Body of pancreas (tissue), 4 donors: ENCODE measurements at places on chromosomes 2 and 18. TPM values are rescaled to one million over a fixed set of nuclear protein-coding genes. Genes with fewer than 3 reads are reported as not detected.

DNA sequence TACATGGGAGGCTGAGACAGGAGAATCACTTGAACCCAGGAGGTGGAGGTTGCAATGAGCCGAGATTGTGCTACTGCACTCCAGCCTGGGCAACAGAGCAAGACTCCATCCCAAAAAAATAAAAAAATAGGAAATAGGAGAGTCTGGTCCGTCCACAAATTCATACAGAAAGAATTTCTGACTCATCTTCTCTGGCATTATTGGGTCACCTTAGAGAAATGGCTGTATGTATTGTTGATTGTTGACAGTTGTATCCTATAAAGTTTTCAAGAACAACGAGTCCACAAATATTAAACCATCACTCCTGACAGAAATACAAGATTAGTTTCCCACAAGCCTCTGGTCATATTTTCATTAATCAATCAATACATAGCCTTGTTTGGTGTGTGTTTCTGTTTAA, 20.4 kb downstream of the RBM43 start:
- no peak overlapping the region for H3K27ac ChIP-seq
- H3K27me3 ChIP-seq, result no peaks in the 10 kb centered on the region
- H3K36me3 ChIP-seq, result no peaks in the 10 kb centered on the region
- no peaks in the 10 kb centered on the region for H3K4me1 ChIP-seq
- no peak for DNase-seq

DNA sequence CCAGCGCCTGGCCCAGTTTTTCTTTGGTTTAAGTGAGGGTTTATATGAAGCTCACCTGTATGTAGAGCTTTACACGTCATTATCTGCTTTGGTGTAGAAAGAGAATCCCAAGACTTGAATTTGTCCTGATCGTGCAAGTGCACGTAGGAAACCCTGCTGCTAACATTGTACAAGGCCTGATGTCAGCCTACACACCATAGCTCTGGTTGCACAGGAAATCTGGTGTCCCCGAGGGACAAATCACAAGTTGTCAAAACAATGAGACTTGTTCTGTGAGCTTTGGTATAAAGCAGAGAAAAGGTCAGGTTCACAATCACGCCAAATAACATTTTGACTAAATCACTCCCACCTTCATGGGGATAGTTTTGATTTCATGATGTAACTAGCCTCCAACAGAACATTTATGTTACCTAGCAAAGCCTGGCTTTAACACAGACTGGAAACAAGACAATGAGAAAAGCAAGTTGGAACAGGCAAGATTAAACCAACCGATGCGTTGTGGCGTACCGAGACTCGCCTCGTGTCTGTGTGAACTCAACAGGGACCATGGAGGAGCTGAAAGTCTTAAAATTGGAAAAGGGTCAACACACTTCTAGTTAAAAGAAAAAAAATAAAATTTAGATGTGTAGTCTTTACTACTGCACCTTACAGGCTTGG, 41.4 kb downstream of the ZAP70 start:
- H3K27me3 ChIP-seq, result no peaks in the 10 kb centered on the region
- H3K4me3 ChIP-seq, result no peak overlapping the region
- no peak for DNase-seq

GRCh38 chr2:240308111-240308651, 127.3 kb upstream of the GPC1 start:
- H3K4me3 ChIP-seq, result no peak overlapping the region
- H3K27me3 ChIP-seq, result no peaks in the 10 kb centered on the region
- no peak for DNase-seq
- no peaks in the 10 kb centered on the region for H3K36me3 ChIP-seq

GRCh38 chr2:119015845-119016244, 73.9 kb downstream of the MARCO start:
- no peaks in the 10 kb centered on the region for H3K27me3 ChIP-seq
- peaks cover 7% of the 10 kb centered on the region for H3K4me1 ChIP-seq
- H3K36me3 ChIP-seq, result no peaks in the 10 kb centered on the region
- DNase-seq, result no peak
- H3K27ac ChIP-seq, result no peak overlapping the region
- no peak overlapping the region for H3K4me3 ChIP-seq

DNA sequence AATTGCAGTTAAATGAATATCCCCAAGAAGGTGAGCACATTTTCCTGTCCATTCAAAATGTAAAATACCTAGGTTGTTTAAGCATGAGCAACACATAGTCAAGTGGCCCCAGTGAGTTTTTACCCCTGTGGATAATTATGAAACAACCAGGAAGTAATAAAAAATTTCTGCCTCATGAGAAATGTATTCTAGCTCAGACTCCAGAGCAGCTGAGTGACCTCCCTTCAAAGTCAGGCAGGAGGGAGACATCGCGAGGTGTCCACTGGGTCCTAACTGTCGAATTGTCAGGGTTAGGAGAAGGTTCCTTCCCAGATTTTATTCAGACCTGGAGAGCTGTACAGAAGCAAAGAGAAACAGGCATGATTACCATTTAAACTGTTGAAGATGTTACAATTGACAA, 416.6 kb upstream of the SMIM21 start:
- H3K4me1 ChIP-seq, result no peaks in the 10 kb centered on the region
- H3K27ac ChIP-seq, result no peak overlapping the region

DNA sequence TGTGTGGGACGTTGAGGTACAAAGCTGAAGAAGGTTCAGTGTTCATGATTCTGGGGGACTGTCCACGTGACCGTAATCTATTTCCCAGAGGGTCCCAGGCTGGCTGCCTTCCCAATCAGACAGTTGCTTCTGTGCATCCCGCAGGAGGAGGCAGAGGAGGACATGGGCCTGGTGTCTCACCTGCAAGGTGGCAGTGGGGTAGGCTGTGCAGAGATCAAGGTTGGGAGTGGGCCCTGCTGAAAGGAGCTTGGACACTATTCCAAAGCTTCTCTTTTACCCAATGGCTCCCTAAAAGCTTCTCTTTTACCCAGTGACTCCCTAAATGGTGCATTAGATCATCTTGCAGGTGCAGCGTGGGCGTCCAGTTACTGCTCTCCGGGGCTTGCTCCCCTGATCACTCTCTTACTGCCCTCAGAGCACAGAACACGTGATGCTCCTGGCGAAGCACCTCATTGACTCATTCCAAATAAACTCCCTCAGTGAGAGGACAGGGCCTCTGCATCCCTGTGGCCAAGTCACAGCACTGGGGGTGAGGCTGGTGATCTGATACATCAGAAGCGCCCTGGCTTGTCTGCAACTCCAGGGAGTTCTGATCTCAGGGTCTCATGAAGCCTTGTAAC, 41.5 kb downstream of the RNF144A start:
- no peak overlapping the region for H3K4me3 ChIP-seq
- peaks cover 41% of the 10 kb centered on the region for H3K4me1 ChIP-seq
- H3K27me3 ChIP-seq, result no peaks in the 10 kb centered on the region
- H3K36me3 ChIP-seq, result no peaks in the 10 kb centered on the region
- DNase-seq, result no peak
- H3K27ac ChIP-seq, result peak overlapping the region; percentile 68

DNA sequence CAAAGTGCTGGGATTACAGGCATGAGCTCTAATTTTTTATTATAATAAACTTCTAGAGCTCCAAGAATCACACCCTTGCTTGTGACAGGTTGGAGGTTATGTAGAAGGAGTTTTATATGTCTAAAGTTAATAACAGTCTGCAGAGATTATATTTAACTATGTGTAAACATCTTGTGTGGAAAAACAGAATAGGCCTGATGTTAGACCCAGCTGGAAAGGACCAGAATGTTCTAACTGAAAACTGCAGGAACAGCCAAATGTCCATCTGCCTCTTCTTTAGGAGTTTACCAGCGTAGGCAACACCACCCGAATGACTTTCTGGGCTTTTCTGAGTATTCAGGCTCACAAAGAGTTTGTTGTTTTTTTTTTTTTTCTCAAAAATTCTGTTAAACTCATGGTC, 67.1 kb upstream of the CDCA7 start:
- no peaks in the 10 kb centered on the region for H3K36me3 ChIP-seq
- no peak overlapping the region for H3K27ac ChIP-seq
- no peak overlapping the region for H3K4me3 ChIP-seq
- DNase-seq, result no peak
- H3K27me3 ChIP-seq, result no peaks in the 10 kb centered on the region

- no peak overlapping the region for H3K4me3 ChIP-seq
- no peak for DNase-seq
- H3K4me1 ChIP-seq, result peaks cover 7% of the 10 kb centered on the region
- H3K36me3 ChIP-seq, result no peaks in the 10 kb centered on the region
These were observed 296.5 kb downstream of the DCC start for GRCh38 chr18:52636536-52636935.

SP3 gene
- total RNA-seq, result 41.0 TPM

GREB1L gene
- total RNA-seq, result 3.0 TPM

PJVK gene
- 4.2 TPM for total RNA-seq

QPCT gene
- 3.4 TPM for total RNA-seq

DNA sequence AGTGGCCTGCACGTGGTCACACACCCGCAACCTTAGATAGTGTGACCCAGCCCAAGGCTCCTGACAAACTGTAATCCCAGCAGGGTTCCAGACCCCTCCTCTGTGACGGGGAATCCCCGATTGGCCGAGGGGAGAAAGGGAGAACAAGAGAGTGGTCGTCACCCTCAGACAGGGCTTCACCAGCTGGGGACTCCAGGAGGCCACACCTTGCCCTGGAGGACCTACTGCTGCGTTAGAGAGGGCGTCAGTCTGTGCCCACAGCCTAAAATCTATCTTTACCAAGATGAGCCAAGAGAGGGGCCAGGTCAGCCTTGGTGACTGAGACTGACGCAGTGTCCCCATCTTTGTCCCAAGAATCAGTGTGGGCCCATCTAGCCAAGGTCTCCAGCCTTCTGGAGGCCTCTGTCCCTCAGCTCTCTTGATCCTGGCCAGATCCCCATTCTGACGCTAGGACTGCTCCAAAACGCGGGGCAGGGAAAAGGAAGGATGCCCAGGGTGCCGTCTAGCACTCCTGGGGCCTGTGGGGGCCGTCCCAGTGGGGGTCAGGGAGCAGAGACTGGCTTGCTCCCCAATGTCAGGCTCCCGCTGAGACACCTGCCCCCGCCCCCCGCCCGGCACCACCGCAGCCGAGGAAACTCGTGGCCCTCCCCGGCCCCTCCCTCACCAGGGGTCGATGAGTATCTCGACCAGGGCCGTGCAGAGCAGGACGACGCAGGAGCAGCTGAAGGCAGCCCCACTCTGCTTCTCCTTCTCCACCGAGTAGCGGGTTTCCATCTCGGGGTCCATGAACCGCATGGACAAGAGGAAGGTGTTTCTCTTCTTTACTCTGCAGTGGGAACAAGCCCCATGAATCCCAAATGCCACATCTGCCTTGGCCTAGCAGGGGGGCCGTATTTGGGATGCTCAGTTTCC, 40.9 kb downstream of the CENPO start:
- H3K4me3 ChIP-seq, result no peak overlapping the region
- DNase-seq, result no peak
- no peak overlapping the region for H3K27ac ChIP-seq
- no peaks in the 10 kb centered on the region for H3K36me3 ChIP-seq
- no peaks in the 10 kb centered on the region for H3K27me3 ChIP-seq
- peaks cover 4% of the 10 kb centered on the region for H3K4me1 ChIP-seq

DNA sequence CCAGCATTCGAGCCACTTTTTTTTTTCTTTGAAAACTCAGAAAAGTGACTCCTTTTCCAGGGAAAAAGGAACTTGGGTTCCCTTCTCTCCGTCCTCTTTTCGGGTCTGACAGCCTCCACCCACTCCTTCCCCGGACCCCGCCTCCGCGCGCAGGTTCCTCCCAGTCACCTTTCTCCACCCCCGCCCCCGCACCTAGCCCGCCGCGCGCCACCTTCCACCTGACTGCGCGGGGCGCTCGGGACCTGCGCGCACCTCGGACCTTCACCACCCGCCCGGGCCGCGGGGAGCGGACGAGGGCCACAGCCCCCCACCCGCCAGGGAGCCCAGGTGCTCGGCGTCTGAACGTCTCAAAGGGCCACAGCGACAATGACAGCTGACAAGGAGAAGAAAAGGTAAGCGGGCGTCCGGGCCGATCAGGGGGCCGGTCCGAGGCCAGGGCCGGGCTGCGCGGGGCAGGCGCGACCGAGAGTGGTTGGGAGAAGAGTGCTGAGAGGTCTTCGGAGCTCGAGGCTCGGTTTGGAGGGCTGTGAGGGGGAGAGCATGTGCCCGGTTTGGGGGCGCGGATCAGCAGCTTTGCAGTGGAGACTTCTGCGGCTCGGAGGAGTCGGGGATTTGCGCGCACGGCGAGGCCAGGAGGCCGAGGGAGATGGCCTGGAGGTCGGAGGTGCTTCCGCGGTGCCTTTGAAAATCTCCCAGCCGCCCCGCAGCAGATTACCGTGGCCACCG, 502 bp downstream of the EPAS1 start:
- no peaks in the 10 kb centered on the region for H3K36me3 ChIP-seq
- H3K27me3 ChIP-seq, result no peaks in the 10 kb centered on the region
- DNase-seq, result peak; percentile 93
- peak overlapping the region; percentile 70 for H3K4me3 ChIP-seq
- H3K27ac ChIP-seq, result peak overlapping the region; percentile 95

ST8SIA5 gene
- under 0.01 TPM for total RNA-seq

GRP gene
- total RNA-seq, result not detected

DLX1 gene
- not detected for total RNA-seq
